ENCODE measurements at places on chromosomes 11 and 22.

DNA sequence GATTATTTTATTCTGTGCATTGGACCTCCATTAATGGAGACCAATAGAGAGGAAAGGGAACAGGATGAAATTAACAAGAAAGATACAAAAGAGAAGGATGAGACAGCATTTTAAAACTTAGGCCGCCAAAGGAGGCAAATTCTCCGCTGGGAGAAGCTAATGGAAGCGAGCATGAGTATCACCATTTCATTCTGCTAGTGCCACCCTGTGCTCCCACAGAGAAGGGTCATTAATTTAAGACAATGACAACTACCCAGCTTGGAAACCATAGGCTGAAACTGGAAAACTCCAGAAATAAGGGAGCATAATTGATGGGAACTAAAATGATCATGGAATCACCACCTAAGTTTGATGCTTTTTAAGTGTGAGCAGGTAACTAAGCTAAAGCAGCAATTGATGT lies 69.2 kb downstream of the SLC36A4 start:
- DNase-seq: no peak

DNA sequence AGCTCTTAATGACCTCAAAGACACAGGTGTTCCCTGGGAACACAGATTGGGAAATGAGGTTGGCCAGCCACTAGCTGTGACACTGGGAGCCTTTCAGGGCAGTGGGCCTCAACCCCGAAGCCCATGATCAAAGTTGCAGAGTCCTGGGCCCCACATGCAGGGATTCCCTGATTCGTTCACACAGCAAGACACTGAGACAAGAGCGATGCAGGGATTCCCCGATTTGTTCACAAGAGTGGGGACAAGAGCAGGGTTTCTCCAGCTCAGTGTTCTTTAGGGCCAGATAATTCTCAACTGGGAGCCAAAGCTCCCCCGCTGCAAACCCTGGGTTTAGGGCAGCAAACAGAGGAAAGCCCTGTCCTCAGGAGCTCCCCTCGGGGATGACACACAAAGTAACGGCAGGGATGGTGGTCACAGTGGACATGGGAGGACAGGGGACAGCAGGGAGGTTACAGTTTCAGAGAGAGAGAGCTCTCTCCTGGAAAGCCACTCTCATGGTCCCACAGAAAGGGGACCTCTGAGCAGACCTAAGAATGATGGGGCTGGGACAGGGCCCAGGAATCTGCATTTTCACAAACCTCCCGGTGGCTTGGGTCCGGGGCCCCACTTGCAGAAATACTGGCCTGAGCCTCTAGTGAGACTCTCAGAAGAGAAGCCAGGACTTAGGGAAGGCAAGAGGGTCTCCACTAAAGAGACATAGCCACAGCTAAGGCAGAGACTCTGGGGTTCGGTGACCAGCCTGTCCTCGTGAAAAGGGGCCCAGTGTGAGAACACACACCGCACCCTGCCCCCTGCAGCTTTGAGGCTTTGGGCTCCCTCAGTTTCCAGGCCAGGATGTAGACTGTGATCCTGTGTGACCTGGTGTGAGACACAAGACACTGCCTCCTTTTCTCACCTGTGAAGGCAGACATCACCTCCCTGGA lies 7.4 kb upstream of the GNAZ start:
- no peak for DNase-seq

DNA sequence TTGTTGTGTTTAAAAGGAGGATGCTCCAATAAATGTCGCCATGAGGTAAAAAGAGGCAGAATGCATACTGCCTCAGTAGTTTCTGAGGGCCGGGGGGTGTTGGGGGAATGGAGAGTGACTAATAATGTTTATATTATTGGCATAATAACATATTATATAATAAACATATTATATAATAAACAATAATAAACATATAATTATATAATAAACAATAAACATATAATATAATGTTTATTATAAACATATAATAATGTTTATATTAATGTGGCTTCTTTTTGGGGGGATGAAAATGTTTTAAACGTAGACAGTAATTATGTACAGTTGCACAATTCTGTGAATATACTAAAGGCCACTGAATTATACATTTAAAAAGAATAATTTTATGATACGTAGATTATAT lies 35.6 kb downstream of the TRIM66 start:
- DNase-seq: no peak

DNA sequence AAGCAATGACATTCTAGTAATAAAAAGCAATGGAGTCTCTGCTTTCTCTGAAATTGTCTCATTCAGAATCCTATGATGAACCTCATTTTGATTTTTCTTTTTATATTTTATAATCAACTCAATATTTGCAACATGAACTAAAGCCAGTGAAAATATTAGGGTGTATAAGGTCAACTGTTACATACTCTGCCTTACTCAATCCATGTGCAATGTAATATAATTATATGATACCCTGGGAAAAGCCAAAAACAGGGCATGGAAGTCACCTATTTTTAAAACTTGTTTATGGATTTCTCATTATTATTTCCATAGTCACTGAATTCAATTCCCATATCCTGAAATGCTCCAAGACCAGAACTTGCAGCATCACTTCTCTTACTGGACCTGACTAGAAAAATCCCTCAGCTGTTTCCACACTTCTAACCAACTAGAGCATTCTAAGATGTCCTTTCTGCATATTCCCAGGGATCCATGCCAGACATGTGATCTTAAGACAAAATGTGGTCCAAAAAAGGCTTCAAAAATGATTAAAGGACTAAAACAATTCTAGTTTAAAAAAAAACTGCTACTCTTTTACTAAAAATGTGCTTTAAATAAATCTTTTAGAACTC lies 97.3 kb downstream of the GUCY1A2 start:
- DNase-seq: no peak

- DNase-seq: no peak
These were observed 14.7 kb downstream of the TBC1D10A start for GRCh38 chr22:30312053-30312452.

DNA sequence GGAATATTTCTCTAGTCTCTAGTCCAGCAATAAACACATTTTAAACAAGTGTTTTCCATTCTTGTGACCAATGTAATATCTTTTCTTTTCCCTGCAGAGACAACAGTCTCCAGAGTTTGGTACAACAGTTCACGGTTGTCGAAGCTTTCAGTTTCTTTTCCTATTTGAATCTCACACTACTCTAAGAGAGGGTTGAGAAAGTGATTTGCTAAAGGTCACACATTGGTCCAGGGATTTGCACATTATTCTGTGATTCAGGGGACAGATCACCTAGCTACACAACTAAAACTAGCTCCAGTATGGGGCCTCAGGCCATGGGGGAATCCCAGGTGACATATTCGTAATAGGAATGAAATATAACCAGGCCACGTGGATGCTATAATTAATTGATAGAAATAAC lies 132.5 kb downstream of the HIPK3 start:
- no peak for DNase-seq

DNA sequence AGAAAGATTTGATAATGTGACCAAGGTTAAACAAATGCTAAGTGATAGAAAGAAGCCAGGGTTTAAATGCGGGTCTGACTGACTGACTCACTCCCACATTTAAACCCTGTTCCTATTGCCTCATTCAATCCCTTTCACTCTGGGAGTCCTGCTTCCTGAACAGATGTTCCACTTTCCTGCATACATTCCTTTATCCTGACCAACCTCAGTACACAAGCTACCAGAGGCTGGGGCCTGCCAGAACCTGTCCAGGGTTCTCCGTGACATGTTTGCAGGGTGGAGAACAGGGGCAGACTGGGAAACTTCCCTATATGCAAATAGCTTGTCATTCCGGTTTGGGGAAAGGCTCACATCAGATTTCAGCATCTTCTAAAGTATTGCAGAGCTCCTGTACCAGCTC lies 3.0 kb upstream of the ANKK1 start:
- DNase-seq: no peak

- DNase-seq: no peak
These were observed 12.0 kb downstream of the TMEM86A start for GRCh38 chr11:18710545-18710944.

- no peak for DNase-seq
These were observed 6.3 kb upstream of the SMIM35 start for GRCh38 chr11:118092907-118093571.

GRCh38 chr11:46275964-46276641 lies 1.4 kb upstream of the CREB3L1 start:
- DNase-seq: no peak

DNA sequence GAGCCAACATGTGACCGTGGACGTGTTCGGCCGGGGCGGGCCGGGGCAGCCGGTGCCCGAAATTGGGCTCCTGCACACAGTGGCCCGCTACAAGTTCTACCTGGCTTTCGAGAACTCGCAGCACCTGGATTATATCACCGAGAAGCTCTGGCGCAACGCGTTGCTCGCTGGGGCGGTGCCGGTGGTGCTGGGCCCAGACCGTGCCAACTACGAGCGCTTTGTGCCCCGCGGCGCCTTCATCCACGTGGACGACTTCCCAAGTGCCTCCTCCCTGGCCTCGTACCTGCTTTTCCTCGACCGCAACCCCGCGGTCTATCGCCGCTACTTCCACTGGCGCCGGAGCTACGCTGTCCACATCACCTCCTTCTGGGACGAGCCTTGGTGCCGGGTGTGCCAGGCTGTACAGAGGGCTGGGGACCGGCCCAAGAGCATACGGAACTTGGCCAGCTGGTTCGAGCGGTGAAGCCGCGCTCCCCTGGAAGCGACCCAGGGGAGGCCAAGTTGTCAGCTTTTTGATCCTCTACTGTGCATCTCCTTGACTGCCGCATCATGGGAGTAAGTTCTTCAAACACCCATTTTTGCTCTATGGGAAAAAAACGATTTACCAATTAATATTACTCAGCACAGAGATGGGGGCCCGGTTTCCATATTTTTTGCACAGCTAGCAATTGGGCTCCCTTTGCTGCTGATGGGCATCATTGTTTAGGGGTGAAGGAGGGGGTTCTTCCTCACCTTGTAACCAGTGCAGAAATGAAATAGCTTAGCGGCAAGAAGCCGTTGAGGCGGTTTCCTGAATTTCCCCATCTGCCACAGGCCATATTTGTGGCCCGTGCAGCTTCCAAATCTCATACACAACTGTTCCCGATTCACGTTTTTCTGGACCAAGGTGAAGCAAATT lies 1.8 kb downstream of the FUT4 start:
- DNase-seq: peak; percentile 71

DNA sequence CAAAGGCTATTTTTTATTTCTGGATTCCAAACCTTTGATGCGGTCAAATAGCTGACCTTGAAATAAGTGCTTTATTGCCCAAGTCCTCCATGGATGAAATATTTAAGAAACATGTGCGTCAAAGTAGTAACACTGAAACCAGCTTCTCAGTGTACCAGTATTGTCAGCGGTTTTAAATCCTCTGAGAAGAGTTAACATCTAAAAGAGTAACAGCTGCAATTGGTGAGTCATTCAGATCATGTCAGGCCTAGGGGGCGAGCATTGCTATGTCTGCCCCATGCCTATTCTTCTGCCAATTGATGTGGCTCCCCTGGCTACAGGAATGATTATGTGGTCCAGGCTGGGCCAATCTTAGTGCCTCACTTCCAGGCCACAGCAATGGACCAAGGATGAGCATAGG lies 263.3 kb upstream of the SORL1-AS1 start:
- DNase-seq: no peak

DNA sequence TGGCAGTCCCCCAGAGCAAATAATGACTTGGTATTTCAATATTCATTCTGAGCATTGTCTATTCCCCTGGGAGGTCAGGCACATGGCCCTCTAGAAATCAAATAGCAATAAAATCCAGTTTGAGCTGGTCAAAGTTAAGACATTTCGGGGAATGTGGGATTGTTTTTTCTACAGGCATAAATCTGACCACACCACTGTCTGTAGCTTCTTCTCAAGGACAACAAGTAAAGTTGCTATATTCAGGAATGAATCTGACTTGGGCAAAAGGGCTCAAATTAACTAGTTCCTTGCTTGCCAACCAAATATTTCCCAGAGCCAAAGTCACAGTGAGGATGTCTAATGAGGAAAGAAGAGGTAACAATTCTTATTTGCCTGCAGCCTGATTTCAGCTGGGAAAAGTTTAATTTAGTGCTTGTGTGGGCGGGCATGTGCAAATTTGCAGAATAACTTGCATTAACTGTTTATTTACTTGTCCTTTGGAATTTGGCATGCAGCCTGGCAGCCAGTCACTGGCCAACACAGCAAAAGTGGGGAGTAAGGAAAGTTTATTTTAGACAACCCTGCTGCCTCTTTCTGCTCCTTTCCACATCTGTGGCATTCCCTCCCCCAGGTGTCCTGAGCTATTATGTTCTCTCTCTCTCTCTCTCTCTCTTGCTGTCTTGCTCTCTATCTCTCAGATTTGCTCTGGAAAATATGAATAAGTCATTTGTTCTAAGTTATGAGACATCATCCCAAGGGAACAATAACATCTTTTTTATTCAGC lies 51.2 kb upstream of the ARHGAP20 start:
- no peak for DNase-seq

- no peak for DNase-seq
These were observed 140.4 kb upstream of the TBCEL start for GRCh38 chr11:120883404-120884080.

DNA sequence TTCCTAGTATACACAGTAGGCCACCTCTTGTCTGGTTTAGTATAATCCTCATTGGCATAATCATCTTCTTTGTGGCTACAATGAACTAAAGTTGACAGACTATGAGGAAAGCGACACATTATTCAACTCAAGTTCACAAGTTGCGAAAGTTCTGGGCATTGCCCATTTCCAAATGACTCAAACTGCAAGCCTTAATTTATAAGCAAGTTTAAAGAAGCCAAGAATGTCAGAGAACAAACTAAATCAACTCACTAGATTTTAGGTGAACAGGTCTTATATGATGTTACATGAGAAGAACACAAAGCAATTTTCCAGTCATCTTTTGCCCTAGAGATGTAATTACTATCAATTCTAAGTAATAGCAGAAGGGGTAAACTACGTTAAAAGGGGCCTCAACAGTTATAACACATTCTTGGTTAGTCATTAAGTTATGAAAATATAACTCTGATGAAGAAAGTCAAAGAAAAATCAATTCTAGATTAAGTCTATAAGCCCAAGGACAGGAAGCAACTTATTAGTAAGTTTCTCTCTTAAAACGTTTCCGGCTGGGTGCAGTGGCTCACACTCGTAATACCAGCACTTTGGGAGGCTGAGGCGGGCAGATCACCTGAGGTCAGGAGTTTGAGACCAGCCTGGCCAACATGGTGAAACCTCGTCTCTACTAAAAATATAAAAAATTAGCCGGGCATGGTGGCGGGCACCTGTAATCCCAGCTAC lies 21.5 kb downstream of the PICALM start:
- no peak for DNase-seq

DNA sequence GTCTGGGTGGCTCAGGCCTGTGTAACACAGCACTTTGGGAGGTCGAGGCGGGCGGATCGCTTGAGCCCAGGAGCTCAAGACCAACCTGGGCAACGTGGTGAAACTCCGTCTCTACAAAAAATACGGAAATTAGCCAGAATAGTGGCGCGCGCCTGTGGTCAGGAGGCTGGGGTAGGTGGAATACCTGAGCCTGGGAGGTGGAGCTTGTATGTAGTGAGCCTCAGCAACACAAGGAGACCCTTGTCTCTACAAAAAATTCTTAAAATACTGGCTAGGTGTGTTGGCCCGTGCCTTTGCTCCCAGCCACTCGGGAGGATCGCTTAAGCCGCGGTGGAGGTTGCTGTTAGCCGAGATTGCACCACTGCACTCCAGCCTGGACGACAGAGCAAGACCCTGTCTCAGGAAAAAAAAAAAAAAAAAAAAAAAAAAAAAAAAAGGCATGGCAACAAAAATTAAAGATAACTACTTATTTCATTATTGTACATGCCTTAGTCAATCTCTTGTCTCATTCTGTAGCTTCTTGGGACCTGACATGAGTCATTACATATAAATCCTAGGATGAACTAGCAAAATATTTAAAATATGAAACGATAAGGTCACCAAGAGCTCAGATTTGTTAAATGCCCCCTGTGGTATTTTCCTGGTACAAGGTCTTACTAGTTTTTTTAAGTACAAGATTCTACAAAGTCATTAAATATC lies 1.1 kb downstream of the TAF1D start:
- DNase-seq: no peak

GRCh38 chr11:115238086-115238485 lies 266.1 kb downstream of the CADM1 start:
- DNase-seq: no peak

Measured in type B pancreatic cell (in vitro differentiated cells).